ENCODE measurements at places on chromosomes 1 and 21.

GRCh38 chr21:42673633-42674328 lies 20.4 kb downstream of the PDE9A start:
- no peak for DNase-seq

DNA sequence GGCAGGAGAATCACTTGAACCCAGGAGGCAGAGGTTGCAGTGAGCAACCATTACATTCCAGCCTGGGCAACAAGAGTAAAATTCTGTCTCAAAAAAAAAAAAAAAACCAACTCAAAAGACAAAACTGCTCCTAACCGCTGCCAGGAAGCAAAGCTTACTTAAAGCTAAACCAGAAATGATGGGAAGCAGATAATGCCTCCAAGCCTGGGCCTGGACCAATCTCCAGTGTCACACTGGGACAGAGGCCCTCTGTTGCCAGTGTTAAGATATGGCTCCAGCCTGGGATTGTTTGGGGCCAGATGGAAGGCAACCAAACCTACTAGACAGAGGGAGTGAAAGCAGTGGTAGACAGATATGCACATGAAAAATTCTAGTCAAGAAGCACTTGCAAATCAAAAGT lies 36.9 kb downstream of the NSL1 start:
- no peak for DNase-seq

DNA sequence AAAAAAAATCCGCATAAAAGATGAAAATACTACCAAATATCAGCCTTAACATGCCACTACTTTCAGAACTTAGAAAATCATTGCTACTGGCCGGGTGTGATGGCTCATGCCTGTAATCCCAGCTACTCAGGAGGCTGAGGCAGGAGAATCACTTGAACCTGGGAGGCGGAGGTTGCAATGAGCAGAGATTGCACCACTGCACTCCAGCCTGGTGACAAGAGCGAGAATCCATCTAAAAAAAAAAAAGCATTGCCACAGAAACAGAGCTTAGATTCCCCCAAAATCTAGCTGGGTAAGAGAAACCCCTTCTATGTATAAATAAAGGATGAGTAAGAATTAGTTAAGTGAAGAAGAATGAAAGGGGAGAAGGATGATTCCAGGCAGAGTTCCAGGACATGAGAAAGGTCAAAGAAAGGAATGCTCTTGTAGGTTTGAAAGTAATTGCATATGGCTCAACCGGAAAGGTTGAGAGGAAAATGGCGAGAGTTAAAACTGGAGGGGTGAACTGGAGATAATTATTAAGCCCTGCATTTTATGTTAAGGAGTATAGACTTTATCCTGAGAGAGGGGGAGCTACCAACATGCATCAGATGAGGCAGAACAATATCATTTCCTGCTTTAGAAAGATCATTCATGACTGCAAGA lies 19.7 kb upstream of the NRDC start:
- no peak for DNase-seq

- no peak for DNase-seq
Measured at GRCh38 chr1:163703794-163704193, 382.0 kb downstream of the NUF2 start.

GRCh38 chr1:1115136-1115785 lies 628 bp downstream of the C1orf159 start:
- no peak for DNase-seq

- DNase-seq = no peak
Measured at GRCh38 chr1:78855258-78855657, 151.3 kb downstream of the ADGRL4 start.

Measured in urinary bladder (tissue), 4 donors.